ENCODE measurements at places on chromosomes 7 and 10.

DNA sequence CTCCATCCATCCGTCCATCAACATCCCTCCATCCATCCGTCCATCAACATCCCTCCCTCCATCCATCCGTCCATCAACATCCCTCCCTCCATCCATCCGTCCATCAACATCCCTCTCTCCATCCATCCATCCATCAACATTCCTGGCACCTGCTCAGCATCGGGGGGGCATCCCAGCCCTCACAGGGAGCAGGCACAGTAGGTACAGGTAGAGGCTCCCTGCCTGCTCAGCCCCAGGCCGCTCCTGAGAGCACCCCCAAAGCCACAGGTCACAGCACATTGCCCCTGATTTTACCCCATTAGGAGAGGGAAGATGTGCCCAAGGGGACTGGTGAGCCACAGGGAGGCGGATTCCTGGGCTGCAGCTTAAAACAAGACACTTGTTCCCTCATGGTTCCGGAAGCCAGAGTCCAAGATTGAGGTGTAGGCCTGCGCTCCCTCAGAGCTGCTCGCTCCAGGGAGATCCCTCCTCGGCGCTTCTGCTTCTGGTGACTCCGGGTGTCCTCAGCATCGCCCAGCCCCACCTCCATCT, 21.1 kb upstream of the CFAP46 start:
- DNase-seq = no peak

- no peak for DNase-seq
These were observed 15.0 kb downstream of the SNX8 start for GRCh38 chr7:2299131-2299829.

DNA sequence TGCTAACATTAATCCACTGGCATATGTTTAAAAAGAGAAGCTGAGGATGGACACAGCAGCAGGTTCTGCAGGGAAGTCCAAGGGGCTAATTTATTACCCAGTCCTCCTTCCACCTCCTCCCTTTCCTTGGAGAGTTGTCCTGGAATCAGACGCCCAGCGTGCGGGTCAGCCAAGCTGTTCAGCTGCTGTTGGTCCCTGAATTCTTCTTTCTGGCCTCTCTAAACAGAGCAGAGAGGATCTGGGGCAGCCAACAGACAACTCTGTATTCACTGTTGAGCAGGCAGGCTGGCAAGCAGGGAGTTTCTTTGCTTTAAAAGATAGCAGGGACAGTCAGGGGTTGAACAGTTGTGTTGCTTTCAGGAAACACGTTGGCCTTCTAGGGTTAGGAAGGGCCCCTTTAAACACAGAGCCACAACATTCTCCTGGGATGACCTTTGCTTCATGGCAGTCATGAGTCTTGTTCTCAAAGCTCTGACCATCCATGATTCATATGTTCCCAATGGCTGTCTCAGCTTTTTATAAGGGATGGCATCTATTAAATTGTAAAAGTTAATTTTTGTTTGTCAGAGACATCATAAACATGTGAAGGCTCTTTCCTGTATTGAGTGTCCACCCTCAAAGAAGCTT, 217.0 kb downstream of the CREB5 start:
- DNase-seq = no peak

GRCh38 chr7:4681886-4682620, at the start of gene FOXK1:
Gene FOXK1 (plus strand): TSS chr7:4682295. CDS start chr7:4682309, 14 bp downstream.
- peak; percentile 59 for DNase-seq

DNA sequence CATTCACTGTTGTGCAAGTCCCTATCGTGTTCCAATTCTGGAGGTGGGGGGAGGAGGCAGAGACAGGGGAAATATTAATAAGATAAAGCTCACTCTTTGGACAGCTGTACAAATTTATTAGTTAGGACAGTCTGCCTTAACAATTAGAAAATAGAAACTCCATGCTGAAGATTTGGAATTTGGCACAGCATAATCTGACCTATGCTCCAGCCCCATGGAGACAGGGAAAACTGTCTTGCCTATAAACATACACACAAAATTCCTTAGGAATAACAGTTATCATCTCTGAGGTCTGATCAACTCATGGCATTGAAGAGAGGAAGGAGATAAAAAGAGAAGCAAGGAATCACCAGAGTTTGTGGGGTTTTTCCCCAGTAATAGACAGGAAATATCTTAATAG, 335.4 kb upstream of the MEOX2 start:
- no peak for DNase-seq

GRCh38 chr7:70416986-70417655, 714.8 kb upstream of the GALNT17 start:
- no peak for DNase-seq

DNA sequence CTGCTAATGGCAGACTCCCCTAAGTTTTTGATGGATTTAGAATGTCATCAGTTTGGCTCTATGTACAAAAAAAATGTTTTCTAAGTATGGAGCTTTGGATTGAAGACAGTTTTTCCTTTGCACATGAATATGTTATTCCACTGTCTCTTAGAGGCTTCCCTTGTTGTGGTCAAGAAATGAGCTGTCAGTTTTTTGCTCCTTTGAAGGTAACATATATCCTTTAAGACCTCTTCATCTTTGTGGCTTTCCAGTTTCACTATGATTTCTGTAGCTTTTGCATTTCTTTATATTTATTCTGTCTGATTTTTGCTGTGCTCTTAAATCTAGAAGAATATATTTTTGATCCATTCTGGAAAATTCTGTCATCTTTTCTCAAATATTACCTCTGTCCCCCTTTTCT, 15.8 kb upstream of the ODAD2 start:
- no peak for DNase-seq

DNA sequence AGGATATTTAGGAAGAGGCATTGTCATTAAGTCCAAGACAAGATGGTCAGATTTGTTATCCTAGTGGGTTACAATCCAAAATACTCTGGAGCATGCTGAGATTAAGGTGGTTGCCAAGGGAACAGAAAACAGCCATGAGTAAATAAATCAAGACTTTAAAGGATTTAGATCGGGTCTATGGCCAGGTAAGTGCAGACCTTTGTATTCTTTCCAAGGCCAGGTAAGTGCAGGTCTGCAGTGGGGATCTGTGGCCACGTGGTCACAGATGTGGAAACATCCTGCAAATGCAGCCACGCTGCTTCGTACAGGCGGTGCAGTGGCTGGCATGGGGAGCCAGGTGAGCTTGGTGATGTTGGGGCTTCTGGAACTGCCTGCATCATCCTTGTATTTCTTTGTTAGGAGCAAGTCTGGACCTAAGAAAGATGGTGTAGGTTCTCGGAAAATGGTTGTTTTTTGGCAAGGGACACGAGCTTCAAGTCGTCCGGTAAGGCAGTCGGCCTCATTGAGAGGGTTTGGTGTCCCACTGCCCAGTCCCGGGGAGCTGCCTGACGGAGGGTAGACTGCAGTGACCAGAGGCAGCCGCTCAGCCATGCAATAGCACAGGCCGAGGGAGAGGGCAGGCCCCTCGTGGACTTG, 21.8 kb downstream of the ZNF775 start:
- peak; percentile 10 for DNase-seq

DNA sequence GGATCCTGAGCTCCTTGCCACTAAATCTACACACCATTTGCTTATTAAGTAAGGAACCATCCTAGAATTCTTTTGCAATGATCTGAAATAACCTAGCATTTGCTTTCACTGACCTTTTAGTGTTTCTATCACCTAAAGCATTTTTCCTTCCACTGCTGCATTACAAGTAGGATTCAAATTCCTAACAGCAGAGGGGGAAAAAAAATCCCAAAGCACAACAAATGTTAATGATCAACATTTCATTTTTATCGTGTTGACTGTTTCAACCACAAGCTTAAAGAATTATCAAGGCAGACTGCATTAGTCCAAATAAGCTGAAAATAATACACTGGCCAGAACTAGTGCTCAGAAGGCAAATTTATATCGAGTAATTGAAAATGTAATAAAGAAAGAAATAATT, 174.7 kb upstream of the TCF7L2 start:
- no peak for DNase-seq

- DNase-seq = no peak
These were observed 21.7 kb downstream of the EBF3 start for GRCh38 chr10:129942391-129942790.

DNA sequence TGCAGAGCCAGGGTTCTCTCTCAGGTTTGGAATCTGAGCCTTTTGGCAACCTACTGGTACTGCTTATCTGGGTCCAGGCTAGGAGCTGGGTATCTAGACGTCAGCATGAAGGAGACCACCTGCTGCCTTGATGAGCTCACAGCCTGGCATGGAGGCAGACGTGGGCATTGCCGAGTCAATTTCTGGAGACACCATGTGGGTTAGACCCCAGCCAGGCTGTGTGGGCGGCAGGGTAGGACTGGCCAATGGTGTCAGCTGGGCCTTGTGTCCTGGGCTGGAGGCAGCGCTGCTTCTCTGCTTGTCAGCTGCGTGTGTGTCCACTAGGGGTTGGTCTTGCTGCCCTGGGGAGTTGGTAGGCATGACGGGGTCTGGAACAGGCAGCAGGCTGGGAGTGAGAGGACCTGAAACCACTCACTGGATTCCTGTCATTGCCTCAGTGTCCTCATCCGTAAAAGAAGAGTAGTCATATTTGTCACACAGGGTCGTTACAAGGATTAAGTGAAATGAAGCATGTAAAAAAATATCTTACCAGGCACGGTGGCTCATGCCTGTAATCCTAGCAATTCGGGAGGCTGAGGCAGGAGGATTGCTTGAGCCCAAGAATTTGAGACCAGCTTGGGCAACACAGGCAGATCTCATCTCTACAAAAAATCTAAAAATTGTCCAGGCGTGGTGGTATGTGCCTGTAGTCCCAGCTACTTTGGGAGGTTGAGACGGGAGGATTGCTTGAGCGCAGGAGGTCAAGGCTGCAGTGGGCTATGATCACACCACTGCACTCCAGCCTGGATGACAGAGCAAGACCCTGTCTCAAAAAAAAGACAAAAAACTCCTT, 31.7 kb upstream of the ANKRD2 start:
- no peak for DNase-seq

DNA sequence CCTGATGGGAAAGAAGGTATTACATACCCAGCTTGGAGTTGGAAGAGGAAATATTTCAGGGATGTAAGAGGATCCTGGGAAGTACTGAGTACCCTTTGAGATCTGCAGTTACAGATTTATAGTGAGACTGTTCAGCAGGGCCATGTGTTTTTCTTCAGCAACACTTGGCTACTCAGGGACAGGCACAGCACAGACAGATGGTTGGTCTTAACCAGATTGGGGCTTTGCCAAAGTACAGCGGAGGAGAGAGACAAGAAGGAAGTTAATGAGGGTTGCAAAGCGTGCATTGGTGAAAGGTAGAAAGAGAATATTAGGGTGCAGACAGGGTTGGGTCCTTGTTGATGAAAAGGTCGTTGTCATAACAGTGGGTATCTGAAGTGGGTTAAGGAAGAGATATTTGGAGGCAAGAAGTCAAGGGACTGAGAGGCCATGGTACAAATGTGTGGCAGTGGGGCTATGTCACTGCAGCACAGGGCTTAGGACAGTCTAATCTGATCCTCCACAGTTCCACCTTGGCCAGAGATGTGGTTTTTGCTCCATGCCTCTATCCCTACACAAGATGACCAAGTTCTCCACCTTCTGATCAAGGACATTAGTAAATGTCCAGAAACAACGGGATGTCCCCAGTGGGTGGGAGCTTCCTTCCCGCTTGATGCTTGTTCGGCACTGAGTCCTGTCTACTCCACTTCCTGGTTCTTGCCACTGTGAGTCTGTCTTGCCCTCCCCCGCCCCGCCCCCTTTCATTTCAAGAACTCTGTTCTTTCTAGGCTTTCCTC, 18.9 kb upstream of the DNAJC1 start:
- DNase-seq = peak; percentile 9

GRCh38 chr7:128210590-128211570, 30.2 kb upstream of the LEP start:
- DNase-seq = no peak

DNA sequence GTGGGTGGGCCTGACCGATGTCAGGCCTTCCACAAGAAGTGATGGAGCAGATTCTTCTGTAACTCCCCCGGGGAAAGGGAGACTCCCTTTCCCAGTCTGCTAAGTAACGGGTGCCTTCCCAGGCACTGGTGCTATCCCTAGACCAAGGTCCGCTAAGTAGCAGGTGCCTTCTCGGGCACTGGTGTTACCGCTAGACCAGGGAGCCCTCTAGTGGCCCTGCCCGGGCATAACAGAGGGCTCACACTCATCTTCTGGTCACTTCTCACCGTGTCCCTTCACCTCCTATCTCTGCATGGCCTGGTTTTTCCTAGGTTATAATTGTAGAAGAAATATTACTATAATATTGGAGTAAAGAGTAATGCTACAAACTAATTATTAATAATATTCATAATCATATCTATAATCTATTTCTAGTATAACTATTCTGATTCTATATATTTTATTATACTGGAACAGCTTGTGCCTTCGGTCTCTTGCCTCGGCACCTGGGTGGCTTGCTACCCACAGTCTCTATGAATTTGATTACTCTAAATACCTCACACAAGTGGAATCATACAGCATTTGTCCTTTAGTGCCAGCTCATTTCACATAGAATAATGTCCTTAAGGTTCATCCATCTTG, 1378.7 kb downstream of the XPNPEP1 start:
- DNase-seq = peak; percentile 30

DNA sequence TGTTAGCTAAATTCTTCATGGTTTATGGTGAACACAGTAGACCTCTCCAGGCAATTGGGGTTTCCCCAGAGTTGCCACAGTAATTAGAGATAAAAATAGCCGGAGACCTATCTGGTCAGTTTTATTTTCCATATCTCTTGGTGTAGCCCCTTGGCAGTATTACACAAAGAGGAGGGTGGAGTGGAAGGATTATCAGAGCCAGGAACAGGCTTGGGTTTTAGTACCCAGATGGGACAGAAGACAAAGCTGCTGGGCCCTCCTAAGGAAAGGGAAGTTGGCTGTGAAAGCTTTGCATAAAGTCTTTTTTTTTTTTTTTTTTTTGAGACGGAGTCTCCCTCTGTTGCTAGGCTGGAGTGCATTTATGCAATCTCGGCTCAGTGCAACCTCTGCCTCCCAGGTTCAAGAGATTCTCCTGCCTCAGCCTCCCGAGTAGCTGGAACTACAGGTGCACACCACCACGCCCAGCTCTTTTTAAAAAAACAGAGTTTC, 9.7 kb downstream of the ZSCAN21 start:
- no peak for DNase-seq

GRCh38 chr10:100020886-100021253, 11.1 kb upstream of the DNMBP start:
- DNase-seq = no peak

GRCh38 chr10:48214716-48215485, 59.6 kb downstream of the FRMPD2 start:
- no peak for DNase-seq

- no peak for DNase-seq
These were observed 179.5 kb downstream of the ZWINT start for GRCh38 chr10:56181607-56182006.

DNA sequence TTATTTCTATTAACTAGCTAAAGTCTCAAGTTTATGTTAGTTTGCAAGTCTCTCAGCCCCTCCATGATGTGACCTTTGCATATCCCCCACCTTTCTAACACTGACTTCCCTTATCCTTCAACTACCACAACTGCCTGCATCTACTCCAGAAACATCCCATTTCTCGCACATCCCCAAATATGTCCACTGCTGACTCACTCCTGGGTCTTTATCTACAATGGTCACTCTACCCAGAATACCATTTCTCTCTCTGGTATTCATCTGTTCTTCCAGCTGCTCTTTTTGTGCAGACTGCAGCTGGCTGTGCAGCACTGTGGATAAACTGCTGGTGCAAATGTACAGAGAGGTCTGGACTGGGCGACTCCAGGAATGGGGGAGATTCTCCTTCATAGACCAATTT, 32.7 kb upstream of the PRSS1 start:
- DNase-seq = no peak

- DNase-seq = no peak
These were observed 24.2 kb downstream of the MGMT start for GRCh38 chr10:129491123-129491734.

GRCh38 chr7:45570797-45571196, 3.4 kb upstream of the ADCY1 start:
- DNase-seq = no peak
